ENCODE measurements at places on chromosomes 5 and 9.

- DNase-seq, result no peak
These were observed 84.0 kb downstream of the MARCHF11 start for GRCh38 chr5:16095612-16096011.

DNA sequence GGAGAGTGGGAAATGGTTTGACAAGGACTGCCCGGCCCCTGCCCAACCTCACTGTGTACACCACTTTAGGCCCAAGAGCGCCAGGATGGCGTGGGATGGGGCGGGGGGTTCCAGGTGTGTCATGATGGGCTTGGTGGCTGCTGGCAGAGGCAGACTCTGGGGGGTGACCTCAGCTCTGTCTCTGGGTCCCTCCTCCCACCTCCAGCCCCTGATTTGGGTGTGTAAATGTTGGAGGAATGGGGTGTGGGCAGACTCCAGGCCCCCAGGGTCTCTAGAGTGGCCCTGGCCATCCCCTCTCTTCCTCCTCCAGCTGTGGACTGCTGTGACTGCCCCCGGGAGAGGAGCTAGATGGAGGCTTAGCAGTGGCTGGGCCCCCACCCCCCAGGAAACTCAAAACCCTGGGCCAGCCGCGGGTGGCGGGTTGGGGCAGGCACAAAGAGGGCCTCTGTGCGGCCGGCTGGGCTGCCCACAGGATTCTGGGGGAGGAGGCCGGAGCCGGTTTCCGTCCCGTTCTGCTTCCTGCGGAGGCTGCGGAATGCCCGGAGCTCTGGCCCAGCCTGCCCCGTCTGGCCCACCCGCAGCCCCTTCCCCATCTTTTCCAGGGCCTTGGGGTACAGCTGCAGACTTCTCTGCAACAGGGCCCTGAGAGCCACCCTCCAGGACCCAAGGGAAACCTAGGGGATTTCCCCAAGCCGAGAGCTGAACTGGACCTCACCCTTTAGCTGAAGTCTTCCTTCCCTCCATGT is 23.1 kb downstream of the CXXC5 start:
- DNase-seq, result no peak

DNA sequence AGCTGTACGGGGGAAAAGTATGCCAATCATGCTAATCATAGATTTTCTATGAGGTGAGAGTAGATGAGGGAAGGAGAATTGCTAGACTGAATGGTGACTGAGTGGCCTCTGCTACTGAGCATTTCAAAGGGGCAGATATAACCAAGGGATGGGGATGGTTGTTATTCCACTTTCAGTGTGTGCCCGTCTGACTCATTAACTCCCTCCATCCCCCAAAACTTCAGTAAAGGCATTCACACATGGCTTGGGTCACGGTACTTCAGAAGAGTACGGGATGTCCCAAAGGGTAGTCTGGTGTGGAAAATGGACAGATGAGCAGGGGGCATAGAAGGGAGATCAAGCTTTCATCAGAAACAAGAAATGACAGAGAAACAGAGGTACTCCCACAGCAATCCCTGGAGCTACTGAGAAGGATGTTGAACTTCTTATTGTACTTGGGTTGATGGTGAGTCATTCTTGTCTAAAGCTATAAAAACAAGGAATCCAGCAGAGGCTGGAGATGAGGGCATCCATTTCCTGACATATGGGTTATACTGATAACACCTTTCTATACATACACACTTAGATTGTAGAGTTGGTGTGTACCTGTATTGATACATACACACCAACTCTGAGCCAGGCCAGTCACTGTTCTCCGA is 8.9 kb upstream of the TLE4 start:
- DNase-seq, result no peak

DNA sequence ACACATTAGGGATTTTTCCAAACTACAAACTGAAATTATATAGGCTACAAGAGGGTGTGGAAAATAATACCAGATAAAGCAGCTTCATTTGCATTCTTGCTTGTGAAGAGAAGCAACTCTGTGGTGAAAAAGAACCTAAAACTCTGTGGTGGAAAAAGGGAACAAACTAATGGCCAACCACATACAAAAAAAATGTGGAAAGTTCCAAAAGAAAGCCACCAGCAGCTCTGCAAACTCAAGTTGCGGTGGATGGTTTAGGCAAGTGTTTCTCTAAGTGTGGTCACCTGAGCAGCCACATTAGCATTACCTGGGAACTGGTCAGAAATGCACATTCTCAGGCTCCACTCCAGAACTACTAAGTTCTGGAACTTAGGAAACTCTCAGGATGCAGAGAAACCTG is 586.4 kb downstream of the ACTL7B start:
- no peak for DNase-seq

Measured in retina (tissue), 1 donor.